Caco-2 (cell line): ENCODE measurements at places on chromosomes 16 and 17.

DNA sequence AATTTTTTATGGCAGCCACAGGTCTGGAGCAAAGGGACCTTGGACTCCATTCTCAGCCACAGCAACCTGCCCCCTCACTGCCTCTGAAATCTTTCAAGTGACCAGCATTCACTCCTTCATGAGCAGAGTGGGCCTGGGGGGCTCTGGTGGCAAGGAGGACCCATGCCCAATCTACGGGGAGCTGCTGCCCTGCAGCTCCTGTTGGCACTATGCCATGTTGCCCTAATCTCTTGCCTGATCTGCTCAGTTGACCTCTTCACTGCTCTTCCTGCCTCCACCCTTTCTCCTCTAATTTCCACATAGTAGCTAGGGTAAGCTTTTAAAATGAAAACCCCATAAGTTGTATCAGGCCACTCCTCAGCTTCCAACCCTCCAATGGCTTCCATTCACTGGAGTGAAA is 2.9 kb upstream of the PRKCB start:
- DNase-seq = no peak

DNA sequence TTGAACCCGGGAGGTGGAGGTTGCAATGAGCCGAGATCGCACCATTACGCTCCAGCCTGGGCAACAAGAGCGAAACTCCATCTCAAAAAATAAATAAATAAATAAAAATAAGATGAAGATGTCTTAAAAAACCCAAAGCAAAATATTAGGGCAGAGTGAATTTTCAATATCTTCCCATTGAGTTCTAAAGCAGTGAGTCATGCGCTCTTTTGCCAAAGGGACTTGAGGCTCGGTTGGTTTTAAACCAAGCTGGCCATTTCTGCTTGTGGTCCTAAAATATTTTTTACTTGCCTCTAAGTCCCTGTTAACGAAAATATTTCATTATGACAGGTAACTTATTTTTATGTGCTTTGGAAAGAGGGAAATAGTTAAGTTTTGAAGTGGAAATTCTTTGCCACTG is 4.7 kb downstream of the PAFAH1B1 start:
- DNase-seq = no peak

GRCh38 chr16:20614186-20615141 is 38.3 kb upstream of the ACSM2B start:
- DNase-seq = no peak

GRCh38 chr17:1003972-1004768 is 7.2 kb downstream of the TIMM22 start:
- DNase-seq = no peak

DNA sequence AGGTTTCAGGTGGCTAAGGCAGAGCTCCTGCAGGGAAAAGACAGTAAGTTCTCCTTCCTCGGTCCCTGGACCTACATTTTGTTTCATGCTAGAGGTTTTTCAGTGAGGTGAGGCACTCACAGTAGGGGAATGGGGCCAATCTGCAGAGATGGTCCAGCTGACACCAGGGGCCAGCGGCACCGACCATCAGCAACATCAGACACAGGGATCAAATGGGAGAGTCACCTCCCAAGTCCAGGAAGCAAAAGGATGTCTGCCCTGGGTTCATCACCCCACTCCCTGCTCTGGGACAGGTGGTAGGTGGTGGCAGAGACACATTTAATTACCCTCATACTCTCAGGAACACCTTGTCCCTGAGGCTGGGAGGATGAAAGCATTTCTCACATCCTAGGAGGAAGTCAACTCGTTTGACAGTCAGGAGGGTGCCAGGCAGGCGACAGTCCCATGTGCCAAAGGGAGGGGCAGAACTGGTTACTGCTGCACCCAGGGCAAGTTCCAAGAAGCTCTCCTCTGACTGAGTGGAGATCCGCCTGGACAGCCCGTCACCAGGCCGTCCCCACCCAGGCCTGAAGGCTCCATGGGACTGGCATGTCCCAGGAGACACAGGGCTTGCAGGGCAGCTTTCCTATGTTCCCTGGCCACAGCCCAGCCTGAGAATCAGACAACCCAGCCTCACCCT is 19.2 kb downstream of the ATP6V0D1 start:
- no peak for DNase-seq

- no peak for DNase-seq
These were observed 824 bp downstream of the SOX8 start for GRCh38 chr16:982145-983043.

- DNase-seq = no peak
These were observed 15.1 kb downstream of the NDE1 start for GRCh38 chr16:15665107-15665506.

- DNase-seq = no peak
These were observed 16.8 kb upstream of the SUPT4H1 start for GRCh38 chr17:58368860-58369213.

DNA sequence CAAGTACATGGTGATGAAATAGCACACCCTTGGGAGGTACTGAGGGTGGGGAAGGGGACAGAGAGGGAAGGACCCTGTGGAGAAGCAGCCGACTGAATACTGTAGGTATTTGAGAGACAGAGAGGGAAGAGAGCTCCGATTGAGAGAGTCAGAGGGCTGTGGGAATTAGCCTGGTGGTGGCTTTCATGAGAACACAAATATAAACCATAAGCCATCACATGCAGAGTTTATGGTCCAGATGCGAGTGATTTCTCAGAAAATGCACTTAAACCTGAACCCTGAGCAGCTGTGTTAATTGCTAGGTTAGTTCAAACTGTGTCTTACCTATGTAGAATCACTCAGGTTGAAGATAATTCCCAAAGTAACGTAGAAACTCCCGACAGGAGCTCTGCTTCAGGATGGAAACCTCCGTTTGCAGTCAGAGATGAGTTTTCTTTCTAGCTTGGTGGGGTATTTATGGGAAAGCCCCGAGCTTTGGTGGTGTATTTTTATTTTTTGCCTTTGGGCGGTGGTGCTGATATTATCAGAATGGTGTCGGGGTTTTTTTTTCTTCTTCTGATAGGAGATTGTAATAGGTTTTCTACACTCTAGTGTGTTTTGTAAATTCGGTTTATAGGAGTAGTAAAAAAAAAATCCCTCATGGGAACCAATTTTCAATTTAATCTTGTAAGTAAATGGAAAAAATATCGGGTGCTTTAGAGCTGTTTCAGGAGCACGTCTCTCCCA is 184.9 kb upstream of the CACNG5 start:
- no peak for DNase-seq

- no peak for DNase-seq
These were observed 17.6 kb downstream of the CLUAP1 start for GRCh38 chr16:3518292-3518985.

DNA sequence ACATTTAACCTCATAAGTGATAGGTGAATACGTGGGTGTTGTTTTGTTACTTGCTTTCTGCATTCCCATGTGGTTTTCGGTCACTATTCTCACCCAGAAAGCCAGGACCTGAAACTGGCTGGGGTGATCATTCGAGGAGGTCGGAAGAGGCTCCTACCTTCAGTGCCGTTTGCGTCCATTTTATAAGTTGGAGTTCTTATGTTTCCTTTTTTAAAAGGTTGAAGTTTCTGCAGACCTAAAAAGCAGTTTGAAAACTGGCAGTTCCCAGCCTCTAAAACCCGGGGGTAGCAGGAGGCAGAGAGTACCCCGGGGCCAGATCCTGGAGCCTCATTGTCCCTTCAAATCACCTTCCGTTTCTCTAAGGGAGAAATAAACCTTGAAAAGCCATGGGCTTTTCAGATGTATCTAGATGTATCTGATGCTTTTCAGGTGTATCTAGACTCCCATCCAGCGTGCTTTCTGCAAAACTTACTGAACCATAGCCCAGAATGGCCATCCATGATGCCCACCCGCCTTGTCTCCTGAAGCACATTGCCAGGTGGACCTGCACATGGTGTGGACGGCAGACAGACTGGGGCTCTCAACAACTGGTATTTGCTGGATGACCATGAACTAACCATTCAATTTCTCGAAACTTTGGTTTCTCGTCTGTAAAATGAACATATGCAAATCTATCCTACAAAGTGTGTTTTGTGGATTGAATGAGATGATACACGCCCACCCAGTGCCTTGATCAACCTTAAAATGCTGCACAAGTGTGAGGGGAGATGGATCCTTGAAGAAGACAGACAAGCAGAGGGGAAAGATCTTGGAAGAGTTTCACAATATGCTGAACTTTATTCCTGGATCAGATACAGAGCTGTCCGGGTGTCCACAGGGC is 1.3 kb downstream of the NLRC5 start:
- DNase-seq = peak; percentile 5

GRCh38 chr16:30652005-30652296 is 1.2 kb downstream of the PRR14 start:
- DNase-seq = no peak

- DNase-seq = no peak
These were observed 201.3 kb downstream of the CEP112 start for GRCh38 chr17:65990593-65990992.

- no peak for DNase-seq
These were observed 8.7 kb upstream of the TBX4 start for GRCh38 chr17:61443475-61443882.

DNA sequence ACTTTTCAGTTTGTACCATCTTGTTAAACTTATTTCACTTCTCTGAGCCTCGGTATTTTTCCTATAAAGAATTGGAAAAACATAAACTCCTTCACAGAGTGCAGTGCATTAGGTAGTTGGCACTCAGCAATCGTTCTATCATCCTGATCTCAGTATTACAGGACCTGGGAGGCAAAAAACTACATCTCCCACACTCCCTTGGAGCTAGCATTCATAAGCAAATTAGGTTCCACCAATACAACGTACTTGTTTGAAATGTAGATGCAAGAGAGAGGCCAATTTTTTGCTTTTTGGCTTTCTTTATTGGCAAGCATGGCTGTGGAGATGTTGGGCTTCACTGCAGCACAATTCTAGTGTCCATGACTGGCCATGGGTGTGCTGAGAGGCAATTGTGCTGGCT is 285.2 kb downstream of the CA10 start:
- no peak for DNase-seq

DNA sequence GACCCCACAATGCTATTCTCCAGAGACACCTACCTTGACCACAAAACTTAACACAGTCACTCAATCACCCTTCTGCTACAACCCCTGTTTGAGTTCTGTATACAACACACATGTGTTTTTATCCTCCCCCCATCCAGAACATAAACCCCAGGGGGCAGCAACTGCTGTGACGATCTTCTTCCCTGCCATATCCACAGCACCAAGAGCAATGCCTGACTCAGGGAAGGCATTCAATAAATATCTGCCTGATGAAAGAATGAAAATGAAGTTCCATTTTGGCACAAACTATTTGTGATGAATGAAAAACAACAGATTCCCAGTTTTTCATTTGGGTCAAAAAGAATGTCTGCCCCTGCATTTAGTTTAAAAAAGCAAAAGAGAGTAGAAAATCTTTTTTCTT is 27.0 kb downstream of the ASIC2 start:
- DNase-seq = no peak
